M059J (cell line): ENCODE measurements at places on chromosomes 12 and 14.

- no peak for DNase-seq
Measured at GRCh38 chr14:63273717-63274655, 44.7 kb downstream of the GPHB5 start.

GRCh38 chr12:11397366-11397765 lies 2.0 kb upstream of the PRB2 start:
- DNase-seq = no peak

DNA sequence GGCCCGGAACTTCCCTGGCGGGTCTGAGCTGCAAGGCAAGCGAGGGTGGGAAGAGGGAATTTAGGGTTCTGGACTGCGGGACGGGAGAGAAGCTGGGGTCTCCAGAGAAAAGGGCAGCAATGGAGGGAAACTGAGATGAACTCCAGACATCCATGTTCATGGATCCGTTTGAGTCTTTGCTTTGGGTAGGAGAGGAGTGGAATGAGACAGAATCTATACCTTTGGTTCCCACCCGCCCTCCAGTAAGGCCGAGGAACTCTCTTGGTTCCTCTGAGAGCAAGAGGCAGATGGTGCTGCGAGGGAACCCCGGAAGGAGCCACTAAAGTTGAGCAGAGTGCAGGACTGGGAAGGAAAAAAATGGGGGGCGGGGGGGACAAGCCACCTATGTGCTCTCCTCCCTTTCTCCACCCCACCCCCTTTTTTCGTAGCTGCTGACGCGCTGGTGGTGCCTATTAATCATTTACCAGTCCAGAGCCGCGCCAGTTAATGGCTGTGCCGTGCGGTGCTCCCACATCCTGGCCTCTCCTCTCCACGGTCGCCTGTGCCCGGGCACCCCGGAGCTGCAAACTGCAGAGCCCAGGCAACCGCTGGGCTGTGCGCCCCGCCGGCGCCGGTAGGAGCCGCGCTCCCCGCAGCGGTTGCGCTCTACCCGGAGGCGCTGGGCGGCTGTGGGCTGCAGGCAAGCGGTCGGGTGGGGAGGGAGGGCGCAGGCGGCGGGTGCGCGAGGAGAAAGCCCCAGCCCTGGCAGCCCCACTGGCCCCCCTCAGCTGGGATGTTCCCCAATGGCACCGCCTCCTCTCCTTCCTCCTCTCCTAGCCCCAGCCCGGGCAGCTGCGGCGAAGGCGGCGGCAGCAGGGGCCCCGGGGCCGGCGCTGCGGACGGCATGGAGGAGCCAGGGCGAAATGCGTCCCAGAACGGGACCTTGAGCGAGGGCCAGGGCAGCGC lies 1.2 kb downstream of the SSTR1 start:
- no peak for DNase-seq

- peak; percentile 48 for DNase-seq
Measured at GRCh38 chr12:76633415-76633814, 73.8 kb upstream of the OSBPL8 start.

DNA sequence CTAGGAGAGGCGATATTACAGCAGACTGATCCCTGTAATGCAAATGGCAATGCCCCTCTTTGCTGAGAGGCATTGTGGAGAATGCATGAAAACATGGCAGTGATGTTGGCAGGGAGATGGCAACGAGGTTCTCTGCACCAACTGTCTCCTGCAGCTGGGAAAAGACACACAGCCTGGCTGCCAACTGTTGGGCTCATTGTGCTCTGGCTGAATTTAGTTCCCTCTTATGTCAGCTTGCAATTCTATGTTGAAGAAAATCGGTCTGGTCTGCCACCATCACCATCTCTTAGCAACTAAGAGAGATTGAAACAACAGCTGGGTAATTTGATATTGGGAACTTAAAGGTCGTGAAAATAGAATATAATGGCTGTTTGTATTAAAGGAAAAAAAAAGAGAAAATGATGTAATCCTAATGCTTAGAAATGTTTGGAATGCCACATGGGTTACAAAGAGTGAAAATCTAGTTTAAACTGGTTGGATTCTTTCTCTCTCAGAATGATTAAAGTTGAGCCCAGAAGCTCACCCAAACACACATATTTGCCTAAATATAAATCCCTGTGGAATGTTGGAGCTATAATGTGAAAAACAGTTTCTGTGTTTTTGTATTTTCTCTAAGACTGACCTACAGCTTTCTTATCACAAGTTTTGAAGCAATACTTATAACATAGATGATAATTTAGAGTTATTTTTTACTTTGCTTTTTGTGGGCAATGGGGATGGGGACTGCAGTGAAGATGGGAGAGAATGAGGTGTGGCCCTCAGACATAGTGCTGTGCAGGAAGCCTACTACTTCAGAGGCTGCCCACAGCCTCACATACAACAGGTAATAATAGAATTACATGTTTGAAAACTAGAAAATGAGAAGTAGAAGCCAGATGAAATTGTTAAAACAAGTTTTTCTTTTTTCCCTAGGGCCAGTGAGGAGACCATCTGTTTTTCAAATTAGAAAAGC lies 143.7 kb downstream of the AKAP6 start:
- DNase-seq = peak; percentile 59

GRCh38 chr12:63941879-63942278 lies 97.4 kb downstream of the SRGAP1 start:
- DNase-seq = no peak

DNA sequence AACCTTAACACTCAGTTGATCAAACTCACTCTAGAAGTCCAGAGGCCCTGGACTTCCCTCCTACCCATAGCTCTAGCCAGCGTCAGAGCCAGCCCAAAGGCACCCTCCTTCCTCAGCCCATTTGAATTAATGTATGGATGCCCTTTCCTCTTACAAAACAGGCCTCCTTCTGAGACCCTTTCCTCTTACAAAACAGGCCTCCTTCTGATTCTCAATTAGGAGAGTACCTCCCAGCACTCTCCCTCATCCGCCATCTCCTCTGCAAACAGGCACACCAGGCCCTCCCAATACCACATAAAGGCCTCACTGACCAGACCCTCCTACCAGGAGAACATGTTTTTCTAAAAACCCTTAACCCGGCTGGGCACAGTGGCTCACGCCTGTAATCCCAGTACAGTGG lies 65.7 kb downstream of the MOK start:
- no peak for DNase-seq

- no peak for DNase-seq
Measured at GRCh38 chr12:11854011-11854499, 204.6 kb downstream of the ETV6 start.

GRCh38 chr12:95789126-95790032 lies 1.2 kb downstream of the NTN4 start:
- peak; percentile 56 for DNase-seq

DNA sequence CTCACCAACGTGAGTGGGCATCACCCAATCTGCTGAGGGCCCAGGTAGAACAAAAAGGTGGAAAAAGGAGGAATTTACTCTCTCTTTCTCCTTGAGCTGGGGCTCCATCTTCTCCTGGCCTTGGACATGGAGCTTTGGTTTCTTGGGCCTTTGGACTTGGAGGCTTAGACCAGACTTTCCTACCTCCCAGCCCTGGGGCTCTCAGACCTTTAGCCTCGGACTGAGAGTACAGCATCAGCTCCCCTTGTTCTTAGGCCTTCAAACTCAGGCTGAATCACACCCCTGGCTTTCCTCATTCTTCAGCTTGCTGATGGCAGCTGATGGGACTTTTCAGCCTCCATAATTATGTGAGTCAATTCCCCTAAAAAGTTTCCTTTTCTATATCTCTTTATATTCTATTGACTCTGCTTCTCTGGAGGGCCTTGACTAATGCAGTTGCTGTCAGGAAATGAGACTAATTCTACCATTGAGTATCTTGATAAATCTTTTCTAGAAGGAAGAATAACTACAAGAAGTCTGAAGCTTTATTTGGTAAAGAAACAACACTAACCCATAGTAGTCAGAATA lies 15.9 kb upstream of the CLEC4E start:
- DNase-seq = no peak

- DNase-seq = peak; percentile 4
Measured at GRCh38 chr12:84305144-84305543, 607.5 kb downstream of the SLC6A15 start.

GRCh38 chr14:45051180-45051579 lies 32.7 kb upstream of the PRPF39 start:
- no peak for DNase-seq

DNA sequence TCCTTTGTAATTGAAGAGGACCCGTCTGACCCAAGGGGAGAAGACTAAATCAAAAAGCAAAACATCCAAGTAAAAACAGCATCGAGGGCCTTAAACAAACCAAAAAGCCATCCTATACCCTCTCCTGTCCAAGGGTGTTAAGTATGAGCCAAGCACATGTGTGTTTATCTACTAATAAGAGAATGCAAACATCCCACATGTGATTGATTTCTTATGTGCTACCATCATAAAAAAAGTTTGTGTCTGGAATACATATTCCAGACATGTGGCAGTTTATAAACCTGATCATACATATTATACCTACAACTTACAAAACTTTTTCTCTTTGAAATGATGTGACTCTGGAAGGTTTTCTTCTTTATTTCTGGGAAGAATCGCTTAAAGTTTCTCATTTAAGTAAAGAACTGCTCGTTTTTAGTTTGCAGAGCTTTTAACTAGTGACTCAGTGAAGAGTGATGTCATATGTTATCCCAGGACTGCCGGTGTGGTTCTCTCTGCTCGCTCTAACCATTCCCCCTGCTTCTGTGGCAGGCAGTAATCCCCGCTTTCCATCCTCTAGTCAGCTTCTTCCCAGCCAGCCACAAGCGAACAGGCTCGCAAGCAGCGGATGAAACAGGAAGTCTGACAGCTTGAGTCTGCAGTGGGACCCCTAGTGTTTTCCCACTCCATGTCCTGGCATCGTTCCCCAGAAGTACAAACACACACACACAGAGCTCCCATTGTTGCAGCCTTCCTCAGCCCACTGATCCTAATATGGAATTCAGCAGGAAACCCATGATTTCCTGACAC lies 431 bp upstream of the RHOJ start:
- DNase-seq = peak; percentile 85

- DNase-seq = peak; percentile 76
Measured at GRCh38 chr14:28577711-28578131, 188.9 kb upstream of the FOXG1 start.

- DNase-seq = no peak
Measured at GRCh38 chr12:31568498-31568897, 22.4 kb downstream of the DENND5B start.

- no peak for DNase-seq
Measured at GRCh38 chr12:51369581-51369980, 21.6 kb downstream of the GALNT6 start.

GRCh38 chr14:92463141-92463540 lies 50.4 kb upstream of the RIN3 start:
- DNase-seq = no peak

- DNase-seq = no peak
Measured at GRCh38 chr12:16118586-16118985, 158.9 kb downstream of the SLC15A5 start.

GRCh38 chr12:118064608-118065007 lies 3.6 kb upstream of the WSB2 start:
- no peak for DNase-seq

- no peak for DNase-seq
Measured at GRCh38 chr12:114314974-114315720, 90.8 kb downstream of the TBX5 start.

DNA sequence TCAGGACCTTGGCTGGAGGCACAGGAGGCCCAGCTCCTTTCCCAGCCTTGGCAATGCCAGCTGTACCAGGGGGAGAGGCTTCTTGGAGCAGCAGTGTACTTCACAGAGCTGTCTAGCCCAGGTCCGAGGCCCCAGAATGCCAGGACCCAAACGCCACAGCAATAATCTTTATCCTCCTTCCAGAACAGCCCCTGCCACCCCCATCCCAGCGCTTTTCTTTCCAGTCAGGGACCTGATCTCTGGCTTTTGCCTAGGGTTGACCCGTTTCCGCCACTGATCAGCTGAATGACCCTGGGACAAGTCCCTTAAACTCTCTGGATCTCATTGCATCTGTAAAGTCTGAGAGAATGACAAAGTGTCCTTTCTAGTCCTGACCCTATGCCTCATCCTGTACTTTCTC lies 5.1 kb downstream of the LAG3 start:
- no peak for DNase-seq

- no peak for DNase-seq
Measured at GRCh38 chr12:122085591-122085990, 7.0 kb downstream of the MLXIP start.

- peak; percentile 84 for DNase-seq
Measured at GRCh38 chr12:91133871-91134270, 22.6 kb upstream of the LUM start.

DNA sequence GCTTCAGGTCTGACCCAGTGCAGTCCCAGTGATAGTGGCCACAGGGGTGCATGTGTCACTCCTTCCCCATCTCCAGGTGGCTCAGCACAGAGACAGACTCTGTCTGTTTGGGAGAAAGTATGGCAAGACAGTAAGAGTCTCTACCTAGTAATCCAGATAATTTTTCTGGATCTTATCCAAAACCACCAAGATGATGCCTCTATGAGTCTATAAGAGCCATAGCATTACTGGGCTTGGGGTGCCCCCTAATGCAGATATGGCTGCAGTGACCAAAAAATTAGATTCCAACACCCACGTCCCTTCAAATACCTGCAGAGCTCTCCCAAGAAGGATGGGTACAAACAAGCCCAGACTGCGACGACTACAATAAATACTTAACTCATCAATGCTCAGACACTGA lies 123.8 kb downstream of the GRIP1 start:
- DNase-seq = peak; percentile 8

GRCh38 chr14:41950428-41951151 lies 343.9 kb downstream of the LRFN5 start:
- no peak for DNase-seq

DNA sequence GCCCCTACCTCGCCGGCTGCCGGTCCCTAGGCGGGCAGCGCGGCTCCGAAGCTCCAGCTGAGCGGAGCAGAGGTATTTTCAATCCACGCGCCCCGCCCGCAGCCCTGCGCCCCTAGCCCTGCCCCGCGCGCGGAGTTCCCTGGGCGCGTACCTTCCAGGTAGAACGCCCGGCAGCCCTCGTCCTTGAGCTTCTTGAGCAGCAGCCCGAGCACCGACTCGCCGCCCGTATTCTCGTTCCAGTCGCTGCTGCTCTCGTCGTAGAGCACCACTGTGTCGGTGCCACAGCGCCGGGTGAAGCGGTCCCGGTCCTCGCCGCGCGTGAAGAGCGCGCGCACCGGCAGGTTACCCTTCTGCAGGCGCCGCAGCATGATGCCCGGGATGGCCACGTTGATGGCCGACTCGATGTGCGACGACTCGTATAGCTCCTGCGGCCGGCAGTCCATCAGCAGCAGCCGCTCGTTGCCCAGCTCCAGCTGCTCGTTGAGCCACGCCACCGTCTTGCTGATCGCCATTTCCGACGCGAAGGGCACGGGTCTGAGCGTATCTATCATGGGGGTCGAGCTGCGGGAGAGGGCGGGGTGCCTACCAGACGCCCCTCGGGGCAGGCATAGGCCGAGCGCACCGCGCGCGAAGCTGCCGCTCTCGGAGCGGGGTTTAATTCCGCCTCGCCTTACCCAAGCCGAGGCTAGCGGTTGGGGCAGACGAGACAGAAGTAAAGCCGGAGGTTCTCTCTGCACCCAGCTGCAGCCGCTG lies 636 bp downstream of the DUSP6 start:
- peak; percentile 46 for DNase-seq
